Thoracic aorta (tissue), 2 donors: ENCODE measurements at places on chromosomes 4 and X. TPM values are rescaled to one million over a fixed set of nuclear protein-coding genes. Genes with fewer than 3 reads are reported as not detected.

DNA sequence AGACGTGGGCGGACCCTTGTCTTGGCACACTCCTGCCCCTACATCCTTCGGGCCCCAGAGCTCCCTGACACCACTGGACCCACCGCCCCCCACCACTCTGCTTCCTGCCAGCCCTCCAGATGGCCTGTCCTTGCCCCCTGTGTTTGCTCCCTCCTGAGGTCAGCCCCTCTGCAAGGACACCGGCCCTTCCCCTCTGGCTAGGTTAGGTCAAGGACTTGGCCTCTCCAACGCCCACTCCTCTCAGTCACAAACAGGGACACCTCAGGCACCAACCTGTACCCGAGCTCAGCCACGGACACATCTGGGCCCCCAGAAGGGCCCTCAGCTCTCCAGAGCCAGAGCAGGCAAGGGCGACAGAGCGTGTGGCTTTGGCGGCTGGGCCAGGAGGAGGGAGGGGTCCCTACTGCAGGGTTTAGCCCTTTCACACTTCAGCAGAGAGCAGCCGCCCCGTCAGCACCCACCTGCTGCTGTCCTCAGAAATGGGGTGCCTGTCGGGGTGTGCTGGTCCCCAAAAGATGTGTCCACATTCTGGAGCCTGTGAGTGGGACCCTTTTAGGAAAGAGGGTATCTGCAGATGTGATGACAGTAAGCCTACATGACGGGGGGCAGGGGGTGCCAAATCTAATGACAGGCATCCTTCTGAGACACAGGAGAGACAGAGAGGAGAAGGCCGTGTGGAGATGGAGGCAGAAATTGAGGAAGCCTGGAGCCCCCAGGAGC is 23.5 kb upstream of the DUSP9 start:
- DNase-seq, result no peak
- H3K4me3 ChIP-seq, result no peak overlapping the region
- H3K36me3 ChIP-seq, result no peaks in the 10 kb centered on the region

DNA sequence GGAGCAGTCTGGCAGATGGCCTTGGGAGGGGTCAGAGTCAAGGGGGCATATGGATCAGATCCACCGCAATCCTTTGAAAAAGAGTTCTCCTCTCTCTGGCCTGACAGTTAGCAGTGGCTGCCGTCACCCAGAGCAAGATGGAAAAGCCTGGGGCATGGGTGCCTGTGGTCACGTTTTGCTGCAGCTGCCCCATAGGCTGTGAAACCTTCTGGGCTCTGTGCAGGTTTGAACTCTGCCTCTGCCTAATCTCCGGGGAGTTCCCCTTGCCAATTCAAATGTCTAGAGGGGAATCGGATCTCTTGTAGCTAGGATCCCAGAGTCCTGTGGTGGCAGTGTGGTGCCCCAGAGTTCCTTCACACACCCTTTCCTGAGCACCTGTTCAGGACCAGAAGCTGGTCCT is 23.4 kb upstream of the ANKRD17 start:
- no peaks in the 10 kb centered on the region for H3K27me3 ChIP-seq
- no peak overlapping the region for H3K27ac ChIP-seq
- no peaks in the 10 kb centered on the region for H3K4me1 ChIP-seq
- DNase-seq, result no peak

GRCh38 chrX:50770702-50771101 is 43.3 kb downstream of the SHROOM4 start:
- H3K36me3 ChIP-seq, result no peaks in the 10 kb centered on the region
- no peak for DNase-seq
- H3K27me3 ChIP-seq, result no peaks in the 10 kb centered on the region
- no peaks in the 10 kb centered on the region for H3K4me1 ChIP-seq

GRCh38 chrX:78357342-78358055 is 30.1 kb upstream of the CYSLTR1 start:
- H3K27ac ChIP-seq, result no peak overlapping the region
- no peaks in the 10 kb centered on the region for H3K4me1 ChIP-seq
- H3K27me3 ChIP-seq, result no peaks in the 10 kb centered on the region
- no peak for DNase-seq
- no peaks in the 10 kb centered on the region for H3K36me3 ChIP-seq
- no peak overlapping the region for H3K4me3 ChIP-seq

DNA sequence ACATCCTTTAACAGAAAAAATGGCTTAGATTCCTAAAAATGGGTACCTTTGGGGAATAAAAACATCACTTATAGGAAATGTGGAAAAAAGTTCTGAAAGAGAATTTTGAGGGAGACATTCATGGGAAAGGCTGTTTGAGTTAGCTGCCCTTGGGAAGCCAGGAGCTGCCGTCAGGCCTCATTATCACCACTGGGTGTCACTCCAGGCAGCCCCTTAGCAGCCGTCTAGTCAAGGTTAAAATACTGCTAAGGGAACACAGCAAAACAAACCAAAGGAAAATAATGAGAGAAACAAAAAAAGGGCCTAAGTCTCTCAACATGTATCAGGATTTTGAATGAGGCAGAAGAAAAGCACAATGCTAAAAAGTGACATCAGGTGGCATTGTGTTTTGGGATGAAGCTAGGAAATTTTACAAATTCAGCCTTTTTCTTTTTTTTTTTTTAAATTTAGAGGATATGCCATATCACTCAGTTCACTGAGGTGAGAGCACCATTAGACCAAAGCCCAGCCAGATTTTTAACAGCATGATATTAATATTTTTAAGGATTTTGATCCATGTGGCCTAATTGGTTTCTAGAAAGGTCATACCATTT is 235.3 kb downstream of the GPAT3 start:
- no peaks in the 10 kb centered on the region for H3K27me3 ChIP-seq
- no peaks in the 10 kb centered on the region for H3K36me3 ChIP-seq
- DNase-seq, result no peak

- no peak for DNase-seq
- H3K27ac ChIP-seq, result no peak overlapping the region
- H3K4me1 ChIP-seq, result no peaks in the 10 kb centered on the region
- no peak overlapping the region for H3K4me3 ChIP-seq
- no peaks in the 10 kb centered on the region for H3K27me3 ChIP-seq
- no peaks in the 10 kb centered on the region for H3K36me3 ChIP-seq
Measured at GRCh38 chr4:44017422-44017739, 431.2 kb downstream of the KCTD8 start.

GRCh38 chr4:108370291-108371141 is 201.8 kb upstream of the LEF1 start:
- no peak overlapping the region for H3K27ac ChIP-seq
- no peaks in the 10 kb centered on the region for H3K36me3 ChIP-seq
- no peak for DNase-seq
- H3K4me1 ChIP-seq, result no peaks in the 10 kb centered on the region

The GPR34 gene
- 28.0 TPM for total RNA-seq

The NEUROG2 gene
- not detected for total RNA-seq
